ENCODE measurements at places on chromosomes 6 and 20. TPM values are rescaled to one million over a fixed set of nuclear protein-coding genes. Genes with fewer than 3 reads are reported as not detected.

TCF15 gene
- not detected for total RNA-seq

RAB44 gene
- total RNA-seq, result not detected

BPIFB1 gene
- not detected for total RNA-seq

SYCP2 gene
- total RNA-seq, result 2.4 TPM

CNR1 gene
- total RNA-seq, result not detected

OR2H1 gene
- total RNA-seq, result not detected

DZANK1 gene
- total RNA-seq, result 2.0 TPM

LY6G6C gene
- not detected for total RNA-seq

SFTA2 gene
- not detected for total RNA-seq
